ENCODE measurements at places on chromosomes 3 and 15.

DNA sequence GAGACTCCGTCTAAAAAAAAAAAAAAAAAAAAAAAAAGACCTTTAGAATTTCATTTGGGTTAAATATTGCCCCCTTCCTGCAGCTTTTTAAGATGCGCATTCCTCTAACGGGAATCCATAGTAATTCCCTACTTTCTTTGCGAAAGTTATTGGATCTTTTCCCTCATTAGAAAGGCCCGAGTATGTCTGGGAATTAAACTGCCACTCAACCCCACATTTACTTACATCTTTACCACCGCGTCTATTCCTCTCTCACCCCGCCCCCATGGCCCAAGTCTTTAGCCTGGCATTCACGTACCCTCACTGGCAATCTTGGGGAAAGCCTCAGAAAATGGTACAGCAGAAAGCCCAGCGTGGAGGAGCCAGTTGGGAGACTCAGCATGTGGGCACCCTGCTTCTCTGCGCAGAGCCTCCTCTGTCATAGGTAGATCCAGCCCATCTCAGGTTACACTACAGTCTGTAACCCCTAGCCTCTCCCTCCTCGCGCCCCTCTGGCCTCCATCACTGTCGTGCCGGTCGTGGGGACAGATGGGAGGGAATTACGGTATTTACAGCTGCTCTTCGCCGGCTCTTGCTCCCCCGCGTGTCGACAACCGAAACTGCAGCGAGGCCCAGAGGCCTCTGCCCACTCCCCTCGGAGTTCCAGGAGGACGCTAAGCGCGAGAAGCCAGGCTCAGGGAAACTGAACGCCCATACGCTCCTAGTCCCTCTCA is 6.4 kb upstream of the ANKDD1A start:
- peak; percentile 74 for DNase-seq

- no peak for DNase-seq
These were observed 92.8 kb downstream of the CYP19A1 start for GRCh38 chr15:51245628-51246027.

GRCh38 chr3:195035345-195036202 is 235.4 kb downstream of the XXYLT1 start:
- DNase-seq: no peak

DNA sequence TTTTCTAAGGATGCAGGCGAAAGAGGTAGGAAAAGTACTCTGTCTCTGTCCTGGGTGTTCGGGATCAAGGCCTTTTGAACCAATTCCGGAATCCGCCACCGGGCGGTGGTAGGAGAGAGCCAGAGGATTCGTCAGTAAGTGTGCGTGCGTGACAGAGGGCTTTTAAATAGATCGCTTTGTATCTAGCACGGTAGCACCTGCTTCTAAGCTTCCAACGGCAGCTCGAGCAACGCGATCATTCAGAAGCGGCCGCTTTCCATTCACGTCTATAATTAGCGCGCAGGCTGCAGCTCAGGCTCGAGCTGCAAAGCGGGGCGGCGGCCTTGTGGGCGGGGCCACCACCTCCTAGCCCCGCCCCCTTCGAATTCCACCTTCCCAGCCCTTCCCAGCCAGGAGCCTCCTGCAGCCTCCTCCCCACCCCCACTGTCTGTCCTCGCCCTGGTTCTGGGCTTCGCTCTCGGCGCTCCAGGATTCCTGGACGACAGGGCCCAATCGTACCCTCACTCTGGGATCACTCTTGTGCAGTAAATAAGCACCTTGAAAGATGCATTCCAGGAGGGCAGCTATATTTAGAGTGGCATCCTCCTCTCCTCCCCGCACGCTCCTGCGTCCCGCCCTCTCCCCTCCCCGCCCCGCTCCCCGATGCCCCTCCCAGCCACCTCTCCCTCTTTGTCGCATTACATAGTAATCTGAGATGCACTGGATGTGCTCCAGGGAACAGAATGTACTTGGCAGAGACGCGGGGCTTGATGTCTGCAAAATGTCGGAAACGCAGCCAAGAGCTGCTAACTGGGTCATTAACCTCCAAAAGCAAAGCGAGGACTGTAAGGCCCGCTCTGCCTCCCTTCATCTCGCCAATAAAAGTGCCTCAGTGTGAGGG is 224.1 kb upstream of the TPRG1 start:
- DNase-seq: no peak
